Fibroblast of skin of right quadriceps (primary cell): ENCODE measurements at places on chromosomes 1 and 21.

GRCh38 chr1:205009670-205010069 is 33.3 kb upstream of the CNTN2 start:
- no peak for DNase-seq

GRCh38 chr1:177753655-177754054 is 216.2 kb downstream of the SEC16B start:
- DNase-seq = no peak

DNA sequence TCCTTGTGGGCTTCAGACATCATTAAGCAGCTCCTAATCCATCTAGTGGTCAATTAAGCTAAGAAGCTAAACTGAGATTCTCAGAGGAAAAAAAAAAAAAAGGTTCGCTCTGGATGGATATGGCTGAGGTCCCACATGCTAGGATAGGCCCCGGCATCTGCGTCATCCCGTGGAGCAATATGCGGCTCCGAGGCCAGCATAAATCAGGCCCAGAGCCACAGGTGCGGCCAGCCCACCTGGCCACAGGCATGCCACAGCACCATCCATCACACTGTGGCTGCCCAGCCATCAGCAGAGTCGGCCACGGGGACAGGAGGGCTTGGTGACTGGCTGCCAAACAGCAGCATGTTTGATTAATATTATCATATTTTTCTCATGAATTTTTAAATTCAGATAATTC is 106.9 kb upstream of the TIAM1 start:
- DNase-seq = no peak

DNA sequence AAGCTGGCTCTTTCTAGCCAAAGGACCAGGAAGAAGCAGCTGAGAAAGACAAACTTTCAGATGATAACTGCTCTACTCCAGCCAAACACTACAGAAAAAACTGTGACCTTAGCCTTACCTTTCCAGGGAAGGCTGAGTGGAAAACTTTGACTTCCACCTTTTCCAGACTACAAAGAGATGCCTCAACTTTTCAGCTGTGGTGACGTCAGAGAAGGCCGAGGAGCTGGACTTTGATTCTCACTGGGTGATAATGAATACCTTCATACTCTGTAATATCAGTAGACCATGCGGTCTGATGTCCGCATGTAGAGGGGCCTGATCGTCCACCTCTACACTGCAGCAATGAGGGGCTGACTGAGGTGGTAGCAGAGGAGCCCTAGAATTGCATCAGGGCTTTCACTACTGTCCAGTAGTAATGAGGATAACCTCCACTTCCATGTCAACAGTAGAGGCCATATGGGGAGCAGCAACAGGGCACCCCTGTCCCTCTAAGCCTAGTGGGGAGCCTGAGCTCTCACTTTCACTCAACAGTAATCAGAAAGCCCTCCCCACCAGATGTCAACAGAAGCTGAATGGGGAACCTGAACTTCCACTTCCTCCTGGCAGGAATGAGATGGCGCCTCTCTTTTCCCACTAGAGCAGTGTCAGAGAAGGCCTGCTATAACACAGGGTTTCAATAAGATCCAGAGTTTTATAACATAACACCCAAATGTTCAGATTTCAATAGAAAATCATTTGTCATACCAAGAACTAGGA is 28.4 kb upstream of the PADI1 start:
- no peak for DNase-seq
